ENCODE measurements at places on chromosomes 6 and 20.

GRCh38 chr6:53309059-53309900 is 39.5 kb downstream of the ELOVL5 start:
- no peak for ATAC-seq

DNA sequence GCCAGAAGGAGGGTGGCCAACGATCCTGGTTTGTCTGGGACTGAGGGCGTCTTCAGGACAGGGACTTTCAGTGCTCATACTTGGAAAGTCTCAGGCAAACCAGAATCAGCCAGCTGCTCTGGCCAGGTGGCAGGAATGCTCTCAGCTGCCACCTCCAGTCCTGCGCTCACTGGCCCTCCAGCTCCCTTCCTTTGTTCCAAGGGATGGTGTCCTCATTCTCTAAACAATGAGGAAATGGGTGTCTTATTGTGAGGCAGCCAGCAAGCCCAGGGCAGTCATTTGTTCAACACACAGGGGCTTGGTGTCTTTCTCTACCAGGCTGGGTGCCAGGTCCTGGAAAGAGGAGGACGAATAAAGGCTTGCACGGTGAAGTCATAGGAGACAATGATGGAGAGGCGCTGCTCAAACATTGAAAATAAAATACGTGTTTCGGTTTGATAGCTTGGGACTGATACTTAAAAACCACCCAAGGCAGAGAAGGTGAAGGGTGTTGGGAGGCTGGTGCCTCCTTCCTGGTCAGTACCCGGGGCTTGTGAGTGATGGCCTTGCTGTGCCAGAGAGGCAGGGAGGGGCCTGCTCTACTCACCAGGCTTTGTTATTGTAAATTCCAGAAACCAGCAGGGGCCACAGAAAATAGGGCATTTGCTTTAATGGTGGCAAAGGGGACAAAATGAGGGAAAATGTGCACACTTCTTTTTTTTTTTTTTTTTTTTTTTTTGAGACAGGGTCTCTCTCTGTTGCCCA is 11.3 kb upstream of the TMEM181 start:
- ATAC-seq: no peak

DNA sequence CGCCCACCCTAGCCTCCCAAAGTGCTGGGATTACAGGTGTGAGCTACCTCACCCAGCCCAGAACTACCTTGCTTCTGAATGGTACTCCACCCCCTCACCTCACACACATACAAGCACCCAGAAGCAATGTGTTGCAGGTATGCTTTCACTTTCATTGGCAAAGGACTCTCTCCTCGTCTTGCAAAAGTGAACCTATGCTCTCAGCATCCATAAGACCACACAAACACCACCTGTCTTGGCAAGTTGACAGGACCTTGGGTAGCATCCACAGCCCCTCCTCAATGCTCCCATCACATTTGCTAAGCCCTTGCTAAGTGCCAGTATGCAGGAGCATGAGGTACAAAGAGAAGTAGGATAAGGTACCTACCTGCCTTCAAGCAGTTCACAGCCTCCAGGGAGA is 3.7 kb downstream of the KIF13A start:
- ATAC-seq: no peak

- ATAC-seq: no peak
Measured at GRCh38 chr6:1858196-1858595, 248.5 kb downstream of the FOXC1 start.

DNA sequence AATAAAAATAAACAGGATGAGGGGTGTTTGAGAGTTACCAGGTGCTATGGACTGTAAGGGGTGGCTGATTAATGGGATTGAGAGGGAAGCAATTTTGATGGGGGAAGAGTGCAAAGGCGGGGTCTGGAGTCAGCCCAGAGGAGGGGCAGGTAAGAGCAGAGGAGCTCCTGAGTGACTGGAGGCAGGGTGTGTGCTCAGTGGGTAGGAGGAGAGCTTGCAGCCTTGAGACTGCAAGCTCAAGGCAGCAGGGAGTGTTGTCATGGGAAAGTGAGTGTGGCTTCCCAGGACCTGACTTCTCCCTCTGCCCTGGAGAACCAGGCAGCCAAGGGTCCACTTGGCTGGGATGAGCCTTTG is 54.2 kb downstream of the RAB44 start:
- ATAC-seq: no peak

GRCh38 chr20:15491575-15491974 is 1081.7 kb downstream of the KIF16B start:
- no peak for ATAC-seq

All from activated T-helper 17 cell treated with anti-CD3 and anti-CD28 coated beads, Interleukin-2, amount 50 U/mL, for 72 hours (primary cell).